ENCODE measurements at places on chromosomes 16 and 17.

DNA sequence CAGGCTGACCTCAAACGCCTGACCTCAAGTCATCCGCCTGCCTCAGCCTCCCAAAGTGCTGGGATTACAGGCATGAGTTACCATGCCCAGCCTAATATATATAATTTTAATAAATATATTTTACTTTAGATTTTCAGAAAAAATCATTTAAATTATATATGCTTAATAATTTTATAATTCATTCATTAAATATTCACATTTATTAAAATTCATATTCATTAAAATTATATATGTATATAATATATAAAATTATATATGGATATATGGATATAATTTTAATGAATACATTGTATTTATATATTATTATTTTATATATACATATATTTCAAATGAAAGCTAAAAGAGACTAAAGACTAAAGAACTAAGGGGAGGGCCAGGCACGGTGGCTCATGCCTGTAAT, 29.4 kb downstream of the COPRS start:
- no peak for DNase-seq

DNA sequence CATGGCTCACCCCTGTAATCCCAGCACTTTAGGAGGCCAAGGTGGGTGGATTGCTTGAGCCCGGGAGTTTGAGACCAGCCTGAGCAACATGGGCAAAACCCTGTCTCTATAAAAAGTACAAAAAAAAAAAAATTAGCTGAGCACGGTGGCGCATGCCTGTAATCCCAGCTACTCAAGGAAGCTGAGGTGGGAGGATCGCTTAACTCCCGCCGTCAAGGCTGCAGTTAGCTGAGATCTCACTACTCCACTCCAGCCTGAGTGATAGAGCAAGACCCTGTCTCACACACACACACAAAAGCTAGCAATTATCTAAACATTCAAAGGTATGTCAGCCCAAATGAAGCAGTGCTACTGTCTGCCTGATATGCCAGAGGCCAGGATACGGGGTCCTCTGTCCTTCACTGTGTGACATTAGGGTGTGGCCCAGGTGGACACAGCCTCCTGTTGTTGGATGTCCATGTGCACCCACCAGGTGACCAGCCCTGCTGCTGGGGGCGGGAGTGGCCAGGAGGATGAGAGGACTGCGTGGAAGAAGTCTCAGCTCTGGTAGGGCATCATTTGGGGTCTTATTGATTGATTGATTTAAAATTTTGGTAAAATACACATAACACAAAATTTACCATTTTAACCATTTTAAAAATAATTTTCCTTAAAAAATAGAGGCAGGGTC, 3.9 kb downstream of the NLRC3 start:
- DNase-seq = no peak

- DNase-seq = no peak
These were observed 27.8 kb downstream of the SLC6A4 start for GRCh38 chr17:30207655-30208054.

- DNase-seq = no peak
These were observed 261.6 kb upstream of the TNRC6C start for GRCh38 chr17:77696721-77697460.

DNA sequence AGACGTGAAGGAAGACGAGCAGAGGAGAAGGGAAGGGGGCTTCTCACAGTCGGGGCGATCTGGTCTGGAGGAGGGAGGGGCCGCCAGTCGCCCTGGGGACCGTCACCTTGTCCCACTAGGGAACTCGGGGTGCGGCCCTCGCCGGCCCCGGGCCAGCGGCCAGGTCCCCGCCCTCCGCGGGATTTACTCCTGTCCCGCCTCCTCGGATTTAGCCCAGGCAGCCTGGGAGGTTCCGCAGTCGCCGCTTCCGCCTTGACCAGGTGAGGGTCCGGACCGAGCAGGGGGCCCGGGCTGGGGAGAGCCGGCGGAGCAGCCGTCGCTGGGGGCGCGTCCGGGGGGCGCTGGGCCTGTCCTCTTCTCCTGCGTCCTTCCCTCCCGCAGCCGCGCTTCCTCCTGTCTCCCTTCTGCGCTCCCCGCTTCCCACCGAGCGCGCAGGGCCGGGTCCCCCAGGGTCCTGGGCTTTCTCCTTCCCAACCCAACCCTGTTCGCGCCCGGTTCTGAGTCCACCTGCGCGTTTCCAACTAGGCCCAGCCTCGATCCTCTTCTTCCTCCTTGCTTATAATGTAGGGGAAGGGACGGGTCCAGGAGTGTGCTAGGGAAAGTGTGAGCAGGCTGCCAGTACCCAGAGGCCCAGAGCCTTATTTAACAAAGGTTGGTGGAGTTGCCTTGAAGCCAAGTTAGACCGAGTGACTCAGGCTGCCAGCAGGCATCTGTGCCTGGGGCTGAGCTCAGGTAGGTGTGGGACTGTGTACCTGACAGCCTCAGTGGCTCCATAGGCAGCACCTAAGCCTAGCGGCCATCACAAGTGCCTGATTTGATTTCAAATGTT, at the start of gene TNK1:
Gene TNK1 (plus strand): TSS at position 235 of the 829 bp plus-strand sequence. CDS start 1,838 bp downstream, outside the sequence.
- DNase-seq = no peak

GRCh38 chr16:13795131-13795530, 124.8 kb upstream of the ERCC4 start:
- no peak for DNase-seq

- DNase-seq = peak; percentile 86
These were observed 25.7 kb downstream of the CIBAR2 start for GRCh38 chr16:85086347-85087291.

GRCh38 chr16:85328676-85329058, 216.4 kb upstream of the CIBAR2 start:
- DNase-seq = no peak

DNA sequence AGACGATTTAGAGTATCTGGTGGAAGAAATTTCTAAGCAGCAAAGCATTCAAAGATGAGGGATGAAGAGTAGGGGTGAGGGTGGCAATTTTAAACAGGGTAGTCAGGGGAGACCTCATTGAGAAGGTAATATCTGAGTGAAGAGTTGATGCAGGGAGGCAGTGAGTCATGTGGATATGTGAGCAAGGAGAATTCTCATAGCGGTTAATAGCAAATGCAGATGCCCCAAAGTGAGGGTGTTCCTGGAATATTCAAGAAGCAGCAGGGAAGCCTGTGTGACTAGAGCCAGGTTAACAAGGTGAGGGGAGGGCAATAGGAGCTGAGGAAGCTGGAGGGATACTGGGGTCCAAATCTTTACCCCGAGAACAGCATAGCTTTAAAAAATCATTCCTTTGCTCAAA, 114.3 kb downstream of the SPACA3 start:
- DNase-seq = no peak

- no peak for DNase-seq
These were observed 2.9 kb downstream of the GSDMB start for GRCh38 chr17:39915559-39915958.

- no peak for DNase-seq
These were observed 332.1 kb upstream of the CCL2 start for GRCh38 chr17:33922971-33923370.

GRCh38 chr17:78473951-78474613, 95.6 kb downstream of the PGS1 start:
- no peak for DNase-seq

DNA sequence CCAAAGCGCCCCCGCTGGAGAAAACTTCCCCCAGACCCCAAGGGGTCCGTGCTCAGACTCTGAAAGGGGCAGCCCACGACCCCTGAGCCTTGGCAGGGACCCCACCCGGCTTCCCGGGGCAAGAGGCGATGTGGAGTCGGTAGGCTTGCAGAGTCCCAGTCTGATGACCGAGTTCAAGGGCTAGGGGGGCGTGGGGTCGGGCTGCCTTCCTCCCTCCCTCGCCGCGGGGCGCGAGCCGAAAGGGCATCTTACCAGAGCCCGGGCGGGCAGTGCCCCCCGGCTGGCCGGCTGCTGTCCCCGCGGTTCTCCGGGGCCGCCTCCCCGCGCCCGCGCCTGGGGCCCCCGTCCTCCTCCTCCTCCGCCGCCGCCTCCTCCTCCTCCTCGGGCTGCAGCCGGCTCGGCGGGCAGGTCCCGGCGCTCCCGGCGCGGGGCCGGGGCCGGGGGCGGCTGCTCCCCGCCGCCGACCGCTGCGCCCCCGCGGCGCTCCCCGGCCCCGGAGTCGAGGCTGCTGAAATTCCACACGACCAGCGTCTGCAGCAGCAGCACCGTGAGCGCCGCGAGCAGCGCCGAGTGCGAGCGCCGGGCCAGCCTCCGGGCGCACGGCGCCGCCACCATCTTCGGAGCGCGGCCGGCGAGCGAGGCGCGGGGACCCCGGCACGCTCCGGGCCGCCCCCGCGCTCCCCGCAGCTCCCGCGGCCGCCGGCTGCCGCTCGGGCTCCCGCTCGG, 415 bp downstream of the XYLT1 start:
- DNase-seq = peak; percentile 31

DNA sequence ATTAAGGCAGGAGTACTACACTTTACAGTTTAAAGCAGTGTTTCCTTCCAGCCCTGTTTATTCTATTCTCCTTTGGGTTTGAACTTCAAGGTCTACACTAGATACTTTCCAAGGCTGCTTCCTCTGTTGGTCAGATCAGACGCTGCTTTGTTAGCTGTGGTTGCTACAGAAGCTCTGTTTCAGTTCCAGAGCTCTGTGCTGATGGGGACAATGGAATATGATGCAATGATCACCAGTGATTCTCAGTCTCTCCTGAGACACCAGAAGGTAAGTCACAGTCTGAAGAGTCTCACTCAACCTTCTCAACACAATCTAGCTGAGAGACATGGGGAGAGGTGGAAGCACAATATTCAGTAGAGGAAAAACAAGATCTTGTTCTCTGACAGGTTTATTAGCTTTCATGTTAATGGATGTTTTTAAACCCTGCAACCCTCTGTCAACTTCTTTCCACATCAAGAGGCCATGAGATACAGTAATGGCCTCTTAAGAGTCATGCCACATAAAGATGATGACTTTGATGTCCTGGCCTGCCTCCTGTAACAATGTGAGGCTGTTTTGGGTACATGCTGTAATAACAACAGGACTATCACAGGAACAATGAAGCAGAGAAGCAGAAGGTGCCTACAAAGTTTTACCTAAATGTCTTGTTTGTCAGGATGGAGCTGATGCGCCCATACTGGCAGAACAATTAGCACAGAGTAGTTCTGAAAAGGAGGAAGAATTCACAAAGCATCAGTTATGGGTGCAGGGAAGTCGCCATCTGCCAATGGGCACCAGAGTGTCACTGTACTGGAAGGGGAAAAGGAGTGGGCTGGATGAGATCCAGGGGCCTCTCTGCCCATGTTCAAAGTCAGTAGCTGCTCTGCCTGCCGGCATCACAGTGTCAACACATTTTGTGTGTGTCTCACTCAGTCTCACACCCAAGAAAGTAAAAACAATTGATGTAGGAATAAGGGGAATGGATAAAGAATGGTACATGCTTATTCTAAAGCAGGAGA, 33.4 kb downstream of the PSME3IP1 start:
- DNase-seq = no peak

- DNase-seq = no peak
These were observed 3.5 kb upstream of the C17orf113 start for GRCh38 chr17:42053731-42054500.

DNA sequence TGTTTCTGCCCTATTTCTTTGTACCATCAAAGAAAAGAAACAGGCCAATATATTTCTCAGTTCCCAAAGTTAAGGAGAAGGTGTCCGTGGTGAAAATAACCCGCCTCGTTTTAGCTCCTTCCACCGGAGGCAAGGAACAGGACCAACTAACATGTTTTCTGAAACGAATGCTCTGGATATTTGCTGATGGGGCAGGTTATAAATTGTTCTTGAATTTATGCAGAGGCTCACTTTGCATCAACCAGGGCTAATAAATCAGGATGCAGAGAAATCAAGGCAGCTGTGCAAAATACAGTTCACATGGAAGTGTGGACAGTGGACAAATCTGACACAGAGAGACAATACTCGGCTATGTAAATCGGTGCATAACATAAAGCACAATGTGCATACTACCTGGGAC, 189.8 kb downstream of the GRIN2A start:
- no peak for DNase-seq

DNA sequence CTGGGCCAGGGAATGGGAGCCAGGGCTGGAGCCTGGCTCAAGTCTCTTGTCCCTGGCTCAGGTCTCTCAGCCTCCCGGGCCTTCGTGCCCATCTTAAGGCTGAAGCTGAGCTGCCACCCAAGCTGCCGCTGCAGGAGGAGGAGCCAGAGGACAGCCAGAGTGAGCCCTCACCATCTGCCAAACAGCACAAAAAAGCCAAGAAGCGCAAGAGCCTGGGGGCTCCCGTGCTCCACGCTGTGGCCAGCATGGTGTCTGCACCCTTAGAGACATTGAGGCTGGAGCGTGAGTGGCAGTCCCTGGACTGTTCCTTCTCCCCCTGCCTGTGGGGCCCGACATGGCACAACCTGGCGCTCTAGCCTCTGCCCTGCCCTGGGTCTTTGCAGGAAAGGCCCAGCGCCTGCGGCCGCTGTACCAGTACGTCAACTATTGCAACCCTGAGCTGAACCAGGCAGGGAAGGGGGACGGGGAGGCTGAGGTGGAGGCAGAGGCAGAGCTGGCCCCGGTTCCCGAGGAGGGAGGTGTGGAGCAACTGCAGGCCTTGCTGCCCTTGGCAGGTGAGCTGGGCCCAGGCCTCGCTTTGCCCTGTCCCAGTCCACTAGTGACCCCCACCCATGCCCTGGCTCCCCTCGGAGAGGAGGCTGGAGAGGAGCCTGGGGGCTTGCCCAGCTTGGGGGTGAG, 1.3 kb downstream of the C16orf86 start:
- DNase-seq = peak; percentile 91

DNA sequence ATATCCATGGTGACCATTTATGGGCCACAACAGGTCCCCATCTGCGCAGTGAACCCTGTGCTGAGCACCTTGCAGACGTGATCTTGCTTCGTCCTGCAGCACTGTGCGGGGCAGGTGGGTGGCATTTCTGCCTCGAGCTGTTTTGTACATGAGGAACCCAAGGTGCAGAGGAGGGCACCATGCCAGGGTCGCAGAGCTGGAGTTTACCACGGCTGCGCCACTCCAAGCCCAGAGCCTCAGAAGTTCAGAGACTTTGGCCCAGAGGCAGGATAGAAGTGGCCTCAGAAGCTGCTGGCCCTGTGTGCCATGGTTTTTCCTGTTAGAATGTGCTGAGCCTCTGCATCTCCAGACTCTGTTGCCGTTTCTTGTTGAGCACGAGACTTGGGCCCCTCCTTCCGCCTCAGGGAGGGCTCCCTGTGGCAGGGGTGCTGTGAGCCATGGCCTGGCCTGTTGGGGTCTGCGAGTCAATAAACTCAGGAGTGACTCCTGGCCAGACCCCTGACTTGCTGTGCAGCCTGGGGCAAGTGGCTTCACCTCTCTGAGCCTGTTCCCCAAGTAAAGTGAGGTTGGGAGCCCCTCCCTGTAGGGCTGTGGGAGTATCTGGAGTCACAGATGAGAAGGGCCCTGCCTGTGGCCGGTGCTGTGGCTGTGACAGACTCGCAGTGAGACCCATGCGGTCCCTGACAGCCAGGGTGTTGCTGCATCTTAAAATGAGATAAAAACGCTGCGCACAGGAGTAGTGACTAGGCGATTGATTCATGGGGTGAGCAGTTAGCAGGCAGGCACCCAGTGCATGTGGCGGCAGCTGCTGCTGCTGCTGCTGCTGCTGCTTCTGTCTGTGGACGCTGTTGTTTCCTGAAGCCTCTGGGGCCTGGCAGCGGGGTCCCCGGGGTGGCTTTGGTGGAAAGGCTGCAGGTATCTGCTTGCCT, 11.8 kb downstream of the MAP2K3 start:
- DNase-seq = no peak

- DNase-seq = peak; percentile 82
These were observed 1.1 kb upstream of the NXN start for GRCh38 chr17:980406-981291.

GRCh38 chr17:35052241-35052610, 11.3 kb downstream of the RFFL start:
- DNase-seq = no peak

Data from activated CD4-positive, alpha-beta T cell treated with anti-CD3 and anti-CD28 coated beads for 48 hours (primary cell).